ENCODE measurements at places on chromosomes 11 and 22. TPM values are rescaled to one million over a fixed set of nuclear protein-coding genes. Genes with fewer than 3 reads are reported as not detected.

The YPEL1 gene
- 2.8 TPM for total RNA-seq

GRCh38 chr22:25199731-25200520 lies at the start of gene CRYBB3:
Gene CRYBB3 (plus strand): TSS chr22:25199858. CDS start chr22:25201397, 1,539 bp downstream.
- no peak for DNase-seq

- no peak for DNase-seq
Measured at GRCh38 chr11:2663915-2664314, 35.9 kb downstream of the KCNQ1OT1 start.

GRCh38 chr11:12746593-12747097 lies 72.4 kb downstream of the TEAD1 start:
- DNase-seq: no peak

GRCh38 chr22:26499188-26499703 lies 13.0 kb downstream of the TFIP11 start:
- DNase-seq: no peak

- DNase-seq: no peak
Measured at GRCh38 chr22:49871482-49871881, 17.8 kb downstream of the ZBED4 start.

DNA sequence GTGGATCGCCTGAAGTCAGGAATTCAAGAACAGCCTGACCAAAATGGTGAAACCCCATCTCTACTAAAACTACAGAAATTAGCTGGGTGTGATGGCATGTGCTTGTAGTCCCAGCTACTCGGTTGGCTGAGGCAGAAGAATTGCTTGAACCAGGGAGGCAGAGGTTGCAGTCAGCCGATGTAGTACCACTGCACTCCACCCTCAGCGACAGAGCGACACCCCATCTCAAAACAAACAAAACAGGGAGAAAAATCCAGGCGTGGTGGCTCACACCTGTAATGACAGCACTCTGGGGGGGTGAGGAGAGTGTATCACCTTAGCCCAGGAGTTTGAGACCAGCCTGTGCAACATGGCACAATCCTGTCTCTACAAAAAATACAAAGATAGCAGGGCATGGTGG lies 802.3 kb upstream of the ARHGAP42 start:
- DNase-seq: no peak

The RELT gene
- total RNA-seq: 2.3 TPM

DNA sequence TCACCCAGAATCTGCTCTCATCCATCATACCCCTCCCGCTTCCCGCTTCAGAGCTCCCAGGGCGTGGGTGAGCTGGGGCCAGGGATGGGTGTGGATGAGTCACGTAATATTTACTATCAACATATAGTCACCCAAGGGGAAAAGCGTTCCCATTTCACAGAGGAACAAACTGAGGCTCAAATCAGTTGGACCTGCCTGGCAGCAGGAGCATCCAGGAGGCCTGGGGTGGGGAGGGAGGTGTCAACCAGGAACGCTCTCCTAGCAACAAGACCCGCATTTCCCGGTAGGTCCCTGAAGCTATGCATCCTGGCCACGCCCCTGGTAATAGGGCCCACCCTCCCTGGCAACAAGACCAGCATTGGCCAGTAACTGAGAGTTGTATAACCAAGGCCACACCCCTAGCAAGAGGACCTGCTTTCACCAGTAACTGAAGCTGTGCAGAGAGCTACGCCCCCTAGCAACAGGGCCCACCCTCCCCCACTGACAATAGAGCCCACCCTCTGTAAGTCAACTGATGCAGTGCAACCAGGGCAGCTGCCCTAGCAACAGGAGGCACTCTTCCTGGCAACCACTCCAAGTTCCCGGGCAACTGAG lies 32.7 kb upstream of the TXNRD2 start:
- peak; percentile 70 for DNase-seq

DNA sequence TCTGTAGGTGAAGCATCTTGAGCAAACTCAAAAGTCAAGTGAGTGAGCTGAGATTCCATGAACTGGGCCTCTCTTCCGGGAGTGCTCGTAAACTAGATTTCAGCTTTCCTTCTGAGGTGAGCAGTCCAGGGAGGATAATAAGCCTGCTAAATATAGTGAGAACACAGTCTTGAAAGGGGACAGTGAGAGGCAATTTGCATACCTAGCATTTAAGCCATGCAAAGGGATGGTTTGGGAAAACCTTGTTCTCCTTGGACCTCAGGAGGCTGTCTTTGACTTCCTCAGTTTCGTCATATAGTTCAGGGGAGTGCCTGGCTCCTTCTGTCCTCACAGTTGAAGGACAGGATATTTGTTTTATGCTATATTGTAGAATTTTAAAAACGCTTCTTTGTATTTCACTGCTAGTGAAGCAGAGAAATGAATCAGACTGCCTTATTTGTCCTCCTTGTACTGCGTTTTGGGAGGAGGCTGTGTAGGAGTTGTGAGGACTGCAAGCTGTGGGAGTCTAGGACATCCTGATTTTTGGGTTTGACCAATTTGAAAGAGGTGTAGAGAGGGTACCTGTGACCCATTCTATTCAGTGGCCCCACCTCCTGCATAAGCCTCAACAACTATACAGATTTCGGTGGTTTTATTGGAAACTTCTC lies 11.0 kb upstream of the SORL1-AS1 start:
- no peak for DNase-seq

GRCh38 chr11:78266451-78266850 lies 77.7 kb downstream of the USP35 start:
- DNase-seq: no peak

DNA sequence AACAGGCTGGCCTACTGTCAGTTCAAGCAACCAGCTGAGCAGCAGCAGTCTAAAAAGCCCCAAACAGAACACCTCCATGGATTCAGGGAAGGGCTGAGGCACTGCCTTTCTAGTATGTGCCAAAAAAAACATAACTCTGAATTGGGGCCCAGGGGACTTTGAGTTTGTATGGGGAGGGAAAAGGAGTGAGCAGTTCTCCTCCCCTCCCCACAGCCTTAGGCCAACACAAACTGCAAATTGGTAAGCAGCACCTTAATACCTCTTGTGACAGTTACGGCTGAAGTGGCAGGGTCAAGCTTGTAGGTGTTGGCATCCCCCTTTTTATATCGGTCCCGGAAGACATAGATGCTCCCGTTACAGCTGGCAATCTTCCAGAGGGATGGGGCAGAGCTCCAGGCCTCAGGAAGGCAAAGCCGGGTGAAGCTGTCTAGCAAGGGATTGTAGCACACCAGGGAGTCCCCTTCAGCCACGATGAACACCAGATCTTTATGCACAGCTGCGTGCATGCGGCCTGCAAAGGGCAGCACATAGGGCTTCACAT lies 6.0 kb downstream of the KBTBD4 start:
- DNase-seq: no peak

DNA sequence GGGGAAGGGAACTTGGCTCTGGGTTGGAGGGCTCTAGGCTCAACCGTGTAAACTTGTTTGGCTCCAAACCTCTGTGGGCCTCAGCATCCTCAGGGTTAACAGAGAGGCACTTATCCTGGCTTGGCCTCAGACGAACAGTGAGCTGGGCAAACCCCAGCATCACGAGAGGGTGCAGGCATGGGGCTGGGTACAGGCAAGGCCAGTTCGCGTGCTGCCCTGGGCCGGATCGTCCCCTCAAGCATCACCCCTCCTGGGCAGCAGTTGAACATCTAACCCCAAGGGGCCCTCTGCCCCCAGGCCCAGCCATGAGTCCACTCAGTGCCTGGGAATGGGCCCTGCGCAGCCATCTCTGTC lies 1.9 kb downstream of the EHBP1L1 start:
- DNase-seq: no peak

The OR10V1 gene
- not detected for total RNA-seq

The OTOG gene
- total RNA-seq: 0.06 TPM

GRCh38 chr11:29781268-29781667 lies 235.6 kb downstream of the KCNA4 start:
- DNase-seq: no peak

Measured in mucosa of descending colon (tissue), 3 donors.